KG1 (cell line): ENCODE measurements at places on chromosomes 3 and 15.
A peak's percentile ranks its signal among the peaks of the same experiment; 100 is the strongest.

DNA sequence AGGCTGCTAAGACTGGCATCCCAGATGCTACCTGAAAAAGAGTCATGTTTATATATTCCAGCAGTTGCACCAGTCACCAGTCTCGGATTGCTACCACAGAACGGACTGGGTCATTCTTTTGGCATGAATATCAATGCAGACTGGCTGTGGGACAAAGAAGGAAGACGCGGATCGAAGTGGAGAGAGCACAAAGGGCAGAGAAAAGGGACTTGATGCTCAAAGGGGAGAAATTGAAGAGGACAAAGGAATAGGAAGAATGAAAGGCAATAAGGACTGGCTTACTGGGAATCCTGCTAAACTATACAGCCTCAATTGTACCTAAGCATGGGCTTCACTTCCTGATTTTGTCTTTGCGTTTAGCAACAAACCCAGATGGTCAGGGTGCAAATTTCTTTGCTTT is 15.3 kb upstream of the DIS3L start:
- DNase-seq, result no peak

DNA sequence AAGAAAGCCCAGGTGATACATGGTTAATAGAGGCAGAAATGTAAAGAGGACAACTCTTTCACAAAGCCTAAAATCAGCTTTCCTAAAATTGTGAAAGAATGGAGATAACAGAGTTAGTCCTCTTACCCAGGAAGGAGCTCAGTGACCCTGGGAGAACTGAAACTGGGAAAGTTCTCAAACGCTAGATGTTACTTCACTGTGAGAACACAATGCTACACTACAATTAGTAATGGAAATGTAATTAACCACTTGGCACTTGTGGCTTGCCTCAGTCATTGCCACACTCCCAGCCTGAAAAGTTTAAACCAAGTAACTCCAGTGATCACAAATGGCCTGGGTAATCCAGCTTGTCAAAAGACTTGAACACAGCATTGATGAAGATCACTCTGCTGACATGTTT is 102.7 kb upstream of the FGF7 start:
- DNase-seq, result no peak

DNA sequence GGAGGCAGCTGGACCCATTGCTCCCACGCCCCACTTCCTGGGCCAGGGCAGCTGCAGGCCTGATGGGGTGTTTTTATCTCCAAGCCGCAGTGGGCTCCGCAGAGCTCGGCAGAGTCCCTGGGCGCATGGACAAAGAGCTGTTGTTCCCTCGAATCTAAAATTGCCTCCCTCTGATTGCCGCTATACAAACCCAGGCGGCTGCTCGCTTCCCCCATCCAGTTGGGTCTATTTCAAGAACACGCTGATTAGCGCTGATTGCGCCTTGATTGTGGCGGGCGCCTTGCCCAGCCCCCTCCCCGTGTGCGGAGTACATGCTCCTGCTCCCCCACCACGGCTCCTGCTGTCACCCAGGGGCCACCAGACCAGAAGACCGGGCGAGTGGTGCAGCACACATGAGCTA is 43.4 kb upstream of the SLC6A1 start:
- DNase-seq, result no peak

- peak; percentile 63 for DNase-seq
Measured at GRCh38 chr15:77160562-77161478, 89.9 kb upstream of the TSPAN3 start.

DNA sequence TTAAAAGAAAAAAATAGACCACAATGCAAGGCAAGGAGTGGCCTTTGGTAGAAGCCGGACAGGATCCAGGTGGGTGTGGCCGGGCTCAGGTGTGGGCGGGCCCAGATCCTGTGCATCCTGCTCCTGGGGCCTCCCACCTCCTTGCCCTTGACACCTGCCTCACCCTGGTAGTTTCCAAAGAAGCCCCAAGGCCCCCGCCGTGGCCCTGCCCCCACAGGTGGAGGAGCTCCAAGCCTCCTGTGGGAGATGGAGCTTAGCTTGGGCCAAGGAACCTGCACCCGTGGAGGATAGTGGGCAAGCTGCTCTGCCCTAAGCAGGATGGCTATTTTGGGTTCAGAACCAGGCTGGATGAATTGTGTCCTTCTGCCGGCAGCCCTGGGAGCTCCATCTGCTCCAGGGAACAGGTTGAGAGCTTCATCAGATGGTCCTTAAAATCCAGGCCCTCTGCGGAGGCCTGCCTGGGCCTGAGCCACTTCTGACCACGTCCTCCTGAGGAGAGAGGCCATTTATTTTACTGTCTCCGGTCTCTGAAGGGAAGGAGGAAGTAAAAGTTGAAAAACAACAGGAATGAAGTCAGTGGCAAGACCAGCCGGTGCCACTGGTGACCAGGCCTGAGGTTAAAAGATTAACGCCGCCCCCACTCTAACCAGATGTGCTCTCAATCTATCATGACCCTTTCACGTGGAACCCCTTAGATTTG is 53.9 kb upstream of the KLF13 start:
- no peak for DNase-seq

GRCh38 chr3:23867400-23867799 is 49.4 kb downstream of the NKIRAS1 start:
- no peak for DNase-seq

DNA sequence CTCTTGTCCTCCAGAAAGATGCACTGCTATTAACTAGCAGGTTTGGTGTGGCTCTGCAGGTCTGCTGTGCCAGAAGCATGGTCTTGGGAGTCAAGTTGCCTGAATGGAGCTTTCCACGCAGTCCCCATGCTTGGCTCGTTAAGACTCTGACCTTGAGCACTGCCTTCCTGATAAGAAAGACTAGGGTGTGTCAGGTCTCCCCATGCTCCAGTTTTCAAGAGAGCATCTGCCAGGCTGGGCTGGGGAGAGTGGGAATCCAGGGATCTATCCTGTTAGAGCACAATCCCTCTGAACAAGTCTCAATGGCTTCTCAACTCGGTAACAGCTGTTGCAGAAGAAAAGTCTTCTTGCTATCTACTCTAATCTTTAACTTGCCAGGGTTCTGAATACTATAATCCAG is 98.2 kb downstream of the TJP1 start:
- no peak for DNase-seq

DNA sequence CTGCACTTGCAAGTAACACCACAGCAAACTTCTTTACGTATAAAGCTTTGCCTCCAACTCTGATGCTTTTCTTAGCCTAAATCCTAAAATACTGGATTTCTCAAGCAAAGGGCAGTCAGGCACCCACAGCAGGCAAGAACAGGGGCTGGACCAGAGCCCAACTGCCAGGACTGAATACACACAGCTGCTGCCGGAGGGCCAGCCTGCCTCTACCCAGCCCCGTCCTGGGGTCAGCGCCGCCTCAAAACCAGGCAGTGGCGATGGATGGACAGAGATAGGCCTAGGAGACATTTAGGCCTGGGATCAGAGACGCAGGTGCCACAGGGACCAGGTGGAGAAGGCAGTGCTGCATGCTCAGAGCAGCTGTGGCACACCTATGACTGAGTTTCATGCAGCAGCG is 47.6 kb upstream of the SEC61A1 start:
- no peak for DNase-seq

- DNase-seq, result no peak
Measured at GRCh38 chr3:171782617-171783016, 27.7 kb downstream of the PLD1 start.

DNA sequence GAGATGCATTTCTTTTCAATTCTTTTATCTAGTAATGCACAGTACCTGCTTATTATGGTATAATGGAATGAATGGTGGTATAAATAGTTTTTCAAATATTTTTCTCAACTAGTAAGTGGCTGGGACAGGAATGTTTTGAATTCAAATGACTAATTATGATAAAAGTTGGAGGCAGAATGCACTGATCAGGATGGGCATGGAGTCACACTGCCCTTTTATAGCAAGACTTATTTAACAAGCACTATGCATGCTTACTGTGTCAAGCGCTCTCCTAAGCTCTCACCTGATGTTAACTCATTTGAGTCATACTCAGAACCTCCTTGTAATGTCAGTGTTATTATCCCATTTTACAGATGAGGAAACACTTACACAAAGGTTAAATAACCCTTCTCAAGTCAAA is 221.8 kb downstream of the FEZF2 start:
- no peak for DNase-seq

GRCh38 chr3:33074217-33075067 is 22.5 kb downstream of the GLB1 start:
- peak; percentile 37 for DNase-seq

DNA sequence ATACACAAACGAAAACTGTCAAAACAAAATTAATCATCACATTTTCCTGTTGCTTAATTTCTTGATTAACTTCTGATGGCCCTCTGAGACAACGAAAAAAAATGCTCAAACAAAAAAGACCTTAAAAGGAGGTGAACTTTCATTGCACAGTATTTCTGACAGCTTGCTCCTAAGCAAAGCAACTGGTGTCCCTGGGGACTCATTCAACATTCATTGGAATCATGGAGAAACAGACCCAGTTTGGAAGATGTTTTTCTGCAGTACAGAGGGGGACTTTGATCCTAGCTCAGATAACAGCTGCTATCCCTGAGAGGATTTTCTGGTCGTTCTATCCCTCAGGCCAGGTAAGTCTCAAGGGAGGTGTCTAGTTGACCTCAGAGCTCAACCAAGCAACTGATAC is 378.7 kb upstream of the ATP11B start:
- DNase-seq, result no peak

DNA sequence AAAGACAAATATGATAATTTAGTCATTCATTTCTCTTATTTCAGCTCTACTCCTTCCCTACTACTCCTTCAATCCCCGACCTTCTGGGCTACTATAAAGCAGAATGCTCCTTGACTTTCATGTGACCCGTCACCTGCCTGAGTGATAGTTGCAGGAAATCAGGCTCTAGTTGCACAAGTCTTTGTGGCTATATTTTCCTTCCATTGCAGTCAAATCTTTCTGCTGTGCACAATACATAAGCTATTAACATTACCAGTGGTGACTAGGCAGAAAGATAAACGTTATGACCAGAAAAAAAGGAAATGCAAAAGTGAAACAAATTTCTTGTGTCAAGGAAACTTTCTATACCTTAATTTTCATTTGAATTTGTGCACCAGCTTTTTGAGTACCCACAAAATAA is 2.3 kb downstream of the SUCNR1 start:
- DNase-seq, result peak; percentile 54

GRCh38 chr3:128351546-128351945 is 115.1 kb downstream of the DNAJB8 start:
- no peak for DNase-seq

GRCh38 chr3:148643389-148643840 is 54.3 kb upstream of the AGTR1 start:
- no peak for DNase-seq

- DNase-seq, result no peak
Measured at GRCh38 chr3:193962986-193963685, 172.8 kb upstream of the HES1 start.

- no peak for DNase-seq
Measured at GRCh38 chr3:155001289-155002010, 78.7 kb upstream of the MME start.

DNA sequence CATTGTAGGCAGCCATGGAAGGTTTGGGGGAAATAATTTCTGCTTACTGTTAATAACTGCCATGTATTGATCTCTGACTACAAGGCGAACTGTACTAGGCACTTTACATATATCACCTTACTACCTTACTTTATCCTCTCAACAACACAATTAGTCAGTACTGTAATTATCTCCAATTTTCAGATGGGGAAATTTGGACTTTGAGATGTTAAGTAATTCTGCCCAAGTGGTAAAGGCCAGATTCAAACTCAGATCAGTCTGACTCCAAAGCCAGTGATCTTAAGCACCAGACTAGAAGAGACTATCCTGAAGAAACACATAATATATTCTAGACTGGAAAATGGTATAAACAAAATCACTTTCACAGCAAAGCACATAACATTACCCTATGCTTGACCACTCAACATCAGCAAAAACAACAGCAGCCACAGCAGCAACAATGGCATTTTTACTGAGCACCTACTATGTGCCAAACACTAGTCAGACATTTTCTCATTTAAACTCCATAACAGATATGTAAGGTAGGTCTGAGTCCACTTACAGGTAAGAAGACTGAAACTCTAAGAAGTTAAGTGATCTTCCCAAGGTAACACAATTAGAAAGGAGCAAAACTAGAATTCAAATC is 13.1 kb downstream of the MTHFS start:
- no peak for DNase-seq

GRCh38 chr3:114405202-114405990 is 111.6 kb downstream of the TIGIT start:
- DNase-seq, result no peak

DNA sequence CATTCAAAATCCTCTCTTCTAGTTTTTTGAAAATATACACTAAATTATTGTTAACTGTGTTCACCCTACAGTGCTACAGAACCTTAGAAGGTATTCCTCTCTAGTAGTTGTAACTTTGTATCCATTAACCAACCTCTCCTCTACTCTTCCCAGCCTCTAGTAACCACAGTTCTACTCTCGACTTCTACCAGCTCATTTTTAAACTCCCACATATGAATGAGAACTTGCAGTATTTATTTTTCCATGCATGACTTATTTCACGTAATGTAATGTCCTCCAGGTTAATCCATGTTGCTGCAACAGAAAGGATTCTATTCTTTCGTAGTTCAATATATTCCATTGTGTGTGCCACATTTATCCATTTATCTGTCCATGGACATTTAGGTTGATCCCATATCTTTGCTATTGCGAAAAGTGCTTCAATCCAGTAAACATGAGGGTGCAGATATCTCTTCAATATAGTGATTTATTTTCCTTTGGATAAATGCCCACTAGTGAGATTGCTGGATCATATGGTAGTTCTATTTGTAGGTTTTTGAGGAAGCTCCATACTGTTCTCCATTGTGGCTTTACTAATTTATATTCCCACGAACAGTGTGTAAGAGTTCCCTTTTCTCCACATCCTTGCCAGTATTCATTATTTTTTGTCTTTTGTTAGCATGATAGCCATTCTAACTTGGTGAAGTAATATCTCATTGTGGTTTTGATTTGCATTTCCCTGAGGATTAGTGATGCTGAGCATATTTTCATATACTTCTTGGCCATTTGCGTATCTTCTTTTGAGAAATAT is 113.7 kb upstream of the SMAD3 start:
- no peak for DNase-seq

- DNase-seq, result no peak
Measured at GRCh38 chr3:43707998-43708397, 17.3 kb downstream of the ABHD5 start.

DNA sequence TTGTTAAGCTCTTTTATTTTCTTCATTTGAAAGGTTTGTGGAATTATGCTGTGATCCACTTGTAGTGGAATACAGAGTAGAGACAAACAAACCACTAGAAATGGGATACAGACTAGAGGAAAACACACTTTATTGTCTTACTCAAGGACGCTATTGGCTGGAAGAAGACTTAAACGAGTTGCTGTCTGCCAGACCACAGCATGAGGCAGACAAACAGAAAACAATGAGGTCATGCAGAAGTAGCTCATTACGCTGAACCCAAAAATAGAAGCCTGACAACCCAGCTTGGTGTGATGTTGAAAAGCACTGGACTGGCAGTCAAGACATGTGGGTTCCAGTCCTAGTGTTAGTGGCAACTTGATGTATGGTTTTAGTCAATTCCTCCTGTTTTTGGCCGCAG is 62.4 kb upstream of the P3H2 start:
- no peak for DNase-seq
